ENCODE measurements at places on chromosomes 12 and 14.

DNA sequence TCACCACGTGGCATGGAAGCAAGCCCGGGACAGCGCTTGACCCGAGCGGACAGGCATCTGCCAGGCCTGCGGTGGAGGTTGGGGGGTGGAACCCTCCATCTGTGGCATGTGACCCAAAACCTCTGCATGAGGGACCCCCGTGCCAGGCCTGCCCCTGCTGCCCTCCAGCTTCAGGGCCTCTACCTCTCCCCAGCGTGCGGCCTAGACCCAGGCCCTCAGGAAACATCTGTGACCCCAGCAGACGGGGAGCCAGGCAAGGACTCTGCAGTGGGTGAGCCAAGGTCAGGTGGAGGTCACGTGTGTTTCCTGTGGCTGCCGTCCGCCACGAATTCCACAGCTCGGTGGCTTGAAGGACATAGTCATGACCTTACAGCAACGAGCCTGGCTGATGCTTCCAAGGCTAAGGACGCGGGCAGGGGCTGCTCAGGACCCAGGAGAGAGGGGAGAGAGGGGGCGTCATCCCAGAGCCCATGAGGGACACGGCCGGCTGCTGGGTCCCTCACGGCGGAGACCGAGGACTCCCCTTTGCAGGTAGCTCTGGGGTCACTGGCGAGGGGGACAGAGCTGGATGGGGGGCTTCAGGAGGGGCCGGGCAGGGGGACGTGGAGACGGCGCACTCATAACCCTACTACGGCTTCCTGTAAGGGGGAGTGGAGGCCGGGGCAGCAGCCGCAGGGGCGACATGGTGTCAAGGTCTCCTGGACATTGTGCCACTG, 91.5 kb downstream of the GALNT9 start:
- no peak for DNase-seq

DNA sequence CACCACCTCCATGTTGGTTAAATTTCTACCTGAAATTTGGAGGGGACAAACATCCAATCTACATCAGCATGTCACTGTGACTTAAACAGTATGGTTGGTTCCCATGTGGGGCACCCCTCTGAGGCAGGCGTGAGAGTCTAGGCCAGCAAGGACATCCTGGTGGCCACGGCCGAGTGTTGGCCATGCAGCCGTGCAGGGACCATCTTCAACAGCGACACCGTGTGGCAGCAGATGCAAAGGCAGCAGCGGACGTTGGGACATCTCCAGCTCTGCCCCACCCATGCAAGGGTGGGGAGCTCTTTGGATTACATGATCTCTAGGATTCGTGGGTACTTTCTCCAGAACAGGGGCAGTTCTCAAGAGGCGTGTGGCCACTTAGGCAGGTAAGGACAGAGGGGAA, 49.8 kb downstream of the NOC4L start:
- no peak for DNase-seq

DNA sequence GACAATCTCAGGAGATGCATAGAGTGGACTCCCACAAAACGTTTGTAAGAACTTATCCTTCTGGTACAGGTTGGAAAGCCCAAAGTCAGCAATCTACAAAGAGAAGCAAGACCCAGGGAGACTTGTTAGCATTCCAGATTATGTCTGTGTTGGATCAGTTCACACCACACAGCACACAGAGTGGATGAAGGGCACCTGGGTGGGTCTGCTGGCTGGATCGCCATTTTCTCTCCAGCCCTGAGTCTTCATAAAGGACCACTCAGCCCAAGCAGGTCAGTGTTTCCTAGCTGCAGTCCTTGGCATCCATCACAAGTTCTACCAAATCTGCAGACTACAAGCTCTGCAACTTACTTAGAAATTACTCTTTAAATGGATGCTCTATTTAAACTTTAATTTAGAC, 66.0 kb downstream of the NUAK1 start:
- no peak for DNase-seq

- no peak for DNase-seq
Observed at GRCh38 chr12:32477714-32478113, 78.4 kb downstream of the FGD4 start.

- DNase-seq, result no peak
Observed at GRCh38 chr12:12501121-12501520, 61.5 kb downstream of the DUSP16 start.

- DNase-seq, result peak; percentile 90
Observed at GRCh38 chr14:20632831-20633691, 8.4 kb downstream of the OR6S1 start.

DNA sequence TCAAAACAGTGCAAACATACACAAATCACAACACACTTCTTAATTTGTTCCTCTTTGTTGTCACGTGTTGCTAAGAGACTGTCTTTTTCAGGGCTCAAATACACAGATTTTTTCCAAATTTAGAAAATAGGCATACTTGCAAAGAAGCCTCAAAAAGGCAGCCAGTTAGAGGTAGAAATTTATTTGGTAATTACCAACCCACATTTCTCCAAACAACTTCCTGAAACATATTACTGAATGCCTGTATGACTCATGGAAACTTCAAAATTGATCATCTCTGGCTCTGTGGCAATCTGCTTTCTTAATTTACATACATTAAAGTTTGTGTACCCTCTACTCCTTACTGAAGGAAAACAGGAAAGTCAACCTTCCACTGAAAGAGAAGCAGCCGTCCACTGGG, 36.4 kb downstream of the PPM1H start:
- DNase-seq, result no peak

DNA sequence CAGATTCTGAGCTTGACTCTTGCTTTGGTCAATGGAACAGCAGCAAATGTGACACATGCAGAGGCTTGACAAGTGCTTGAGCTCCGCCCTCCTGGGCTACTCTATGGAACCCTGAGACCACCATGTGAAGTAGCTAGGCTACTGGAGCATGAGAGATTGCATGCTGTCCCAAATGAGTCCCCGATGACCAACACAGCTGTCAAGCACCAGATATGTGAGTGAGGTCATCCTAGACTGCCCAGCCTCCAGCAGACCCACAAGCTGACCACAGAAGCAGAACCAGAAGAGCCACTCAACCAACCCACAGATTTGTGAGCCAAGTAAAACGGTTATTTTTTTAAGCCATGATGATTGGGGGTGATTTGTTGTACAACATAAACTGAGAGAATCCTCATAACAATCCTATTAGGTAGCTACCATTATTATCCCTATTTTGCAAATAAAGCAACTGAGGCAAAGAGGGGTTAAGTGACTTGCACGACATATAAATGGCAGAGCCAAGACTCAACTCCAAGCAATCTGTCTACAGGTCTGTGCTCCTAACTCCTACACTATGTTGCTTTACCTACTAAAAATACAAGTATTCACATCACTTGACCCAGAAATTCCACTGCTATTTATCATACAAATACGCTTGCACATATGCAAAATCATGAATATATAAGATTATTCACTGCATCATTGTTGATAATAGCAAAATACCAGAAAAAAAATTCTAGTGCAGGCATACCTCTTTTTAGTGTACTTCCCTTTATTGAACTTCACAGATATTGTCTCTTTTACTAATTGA, 136.2 kb downstream of the NDUFA12 start:
- DNase-seq, result no peak

DNA sequence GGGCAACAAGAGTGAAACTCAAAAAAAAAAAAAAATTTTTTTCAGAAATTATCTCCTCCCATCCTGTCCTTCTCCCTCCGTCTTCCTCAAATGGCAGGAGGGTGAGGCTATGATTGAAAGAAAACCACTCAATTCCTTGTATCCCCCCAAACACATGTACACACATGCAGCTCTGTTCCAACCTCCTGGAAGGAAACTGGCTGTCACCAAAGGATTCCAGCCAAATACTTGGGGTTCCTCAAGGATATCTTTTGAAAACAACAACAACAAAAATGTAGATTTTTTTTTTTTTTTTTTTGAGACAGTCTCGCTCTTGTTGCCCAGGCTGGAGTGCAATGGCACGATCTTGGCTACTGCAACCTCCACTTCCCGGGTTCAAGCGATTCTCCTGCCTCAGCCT, 46.8 kb upstream of the VASH1 start:
- DNase-seq, result no peak

- DNase-seq, result no peak
Observed at GRCh38 chr14:105847400-105847799, 321.0 kb downstream of the TMEM121 start.

DNA sequence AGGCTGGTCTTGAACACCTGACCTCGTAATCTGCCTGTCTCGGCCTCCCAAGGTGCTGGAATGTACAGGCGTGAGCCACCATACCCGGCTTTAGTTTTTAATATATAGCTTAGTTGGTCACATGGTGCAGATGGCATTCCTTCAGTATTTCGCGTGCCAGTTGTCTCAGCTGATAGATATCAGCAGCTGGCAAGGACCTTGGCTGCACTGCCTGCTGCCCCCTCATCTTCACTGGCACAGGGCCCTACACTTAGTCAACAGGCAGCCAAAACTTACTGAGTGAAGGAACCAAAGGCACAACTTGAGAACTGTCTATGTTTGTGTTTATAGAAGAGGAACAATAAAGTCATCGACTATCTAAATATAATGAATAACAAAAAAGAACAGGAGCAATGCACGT, 31.0 kb downstream of the EID3 start:
- DNase-seq, result no peak

- DNase-seq, result no peak
Observed at GRCh38 chr12:58764100-58764953, 156.0 kb downstream of the LRIG3 start.

GRCh38 chr14:69317102-69317755, 57.3 kb downstream of the GALNT16 start:
- DNase-seq, result no peak

DNA sequence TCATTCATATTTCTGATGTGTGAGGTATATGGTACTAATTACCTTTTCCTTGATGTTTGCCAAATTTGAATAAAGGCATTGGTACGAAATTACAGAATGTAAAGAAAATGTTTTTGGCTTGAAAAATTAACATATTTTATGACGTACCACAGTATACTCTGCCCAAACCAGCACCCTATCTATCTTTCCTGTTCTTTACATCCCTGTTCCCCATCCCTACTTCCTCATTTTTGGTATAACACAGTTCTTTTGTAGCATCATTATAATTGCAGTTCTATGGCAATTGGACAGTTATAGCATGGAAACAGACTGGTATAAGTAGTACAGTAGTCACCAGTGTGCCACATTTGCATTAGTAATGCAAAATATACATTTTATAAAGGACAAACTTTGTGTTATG, 7.0 kb upstream of the CCT2 start:
- no peak for DNase-seq

GRCh38 chr12:7096006-7096932, 4.0 kb upstream of the C1R start:
- no peak for DNase-seq

- DNase-seq, result no peak
Observed at GRCh38 chr12:85423947-85424346, 143.9 kb downstream of the ALX1 start.

GRCh38 chr14:20631880-20632389, 9.6 kb downstream of the OR6S1 start:
- peak; percentile 71 for DNase-seq

- DNase-seq, result peak; percentile 67
Observed at GRCh38 chr14:68546839-68547238, 246.0 kb downstream of the ZFP36L1 start.

GRCh38 chr14:99360774-99361595, 89.0 kb upstream of the BCL11B start:
- no peak for DNase-seq

GRCh38 chr12:106780010-106780631, 5.6 kb downstream of the RIC8B start:
- DNase-seq, result peak; percentile 78

DNA sequence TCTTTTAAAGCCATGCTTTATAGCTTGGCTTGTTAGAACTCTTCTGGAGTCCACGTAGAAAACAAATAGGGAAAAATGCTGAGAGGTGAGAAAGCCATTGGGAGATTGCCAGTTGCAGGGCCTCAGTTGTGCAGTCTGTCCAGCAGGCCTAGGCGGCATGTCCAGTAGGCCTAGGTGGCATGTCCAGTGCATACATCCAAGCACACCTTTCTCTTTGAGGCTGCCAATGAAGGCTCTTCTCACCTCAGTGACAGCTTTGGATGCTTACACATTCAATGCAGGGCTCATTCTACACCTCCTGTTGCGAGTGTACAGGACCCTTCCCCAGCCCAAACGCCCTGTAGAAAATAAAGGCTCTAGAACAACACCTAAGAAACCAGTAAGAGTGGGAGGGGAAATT, 13.1 kb downstream of the CDK2AP1 start:
- no peak for DNase-seq

DNA sequence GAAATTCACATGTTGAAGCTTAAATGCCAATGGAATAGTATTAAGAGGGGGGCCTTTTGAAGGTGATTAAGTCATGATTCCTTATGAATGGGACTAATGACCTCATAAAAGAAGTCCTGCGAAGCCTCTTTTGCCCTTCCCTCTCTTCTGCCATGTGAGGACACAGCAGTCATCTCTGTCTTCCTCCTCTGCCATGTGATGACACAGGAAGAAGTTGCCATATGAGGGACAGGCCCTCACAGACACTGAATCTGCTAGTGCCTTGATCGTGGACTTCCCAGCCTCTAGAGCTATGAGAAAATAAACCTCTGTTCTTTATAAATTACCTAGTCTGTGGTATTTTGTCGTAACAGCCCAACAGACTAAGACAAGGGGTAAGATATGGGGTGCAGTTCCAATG, 100.7 kb downstream of the VCPKMT start:
- DNase-seq, result no peak

DNA sequence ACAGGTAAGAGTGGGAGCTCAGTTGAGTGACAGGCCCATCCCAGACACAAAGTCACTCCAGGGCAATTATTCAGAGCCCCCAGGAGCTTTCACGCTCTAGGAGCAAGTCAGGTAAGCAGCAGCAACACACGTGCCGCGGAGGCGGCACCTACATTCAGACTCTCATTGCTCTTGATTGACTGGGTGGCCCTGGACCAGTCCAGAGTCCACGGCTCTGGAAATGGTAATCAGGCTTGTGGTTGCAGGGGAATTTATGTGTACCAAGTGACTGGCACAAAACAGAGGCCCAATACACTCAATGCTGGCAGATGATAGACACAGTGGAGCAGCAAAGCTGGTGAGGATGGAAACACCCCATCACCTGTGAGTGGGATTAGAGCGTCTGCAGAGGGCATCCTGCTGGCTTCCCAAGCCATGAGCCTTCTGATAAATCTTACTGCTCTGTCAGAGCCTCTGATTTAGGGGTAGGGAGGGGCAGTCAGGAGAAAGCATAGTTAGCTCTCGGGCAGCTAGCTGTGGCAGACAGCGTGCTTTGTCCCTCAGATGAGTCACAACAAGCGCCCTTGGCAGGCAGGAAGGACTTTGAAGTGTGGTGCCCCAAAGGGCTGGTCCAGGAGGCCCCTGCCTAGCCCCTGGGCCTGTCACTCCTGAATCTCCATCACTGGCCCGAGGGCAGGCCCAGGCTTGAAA, 344.7 kb downstream of the CACNA1C start:
- DNase-seq, result no peak
